ENCODE measurements at places on chromosomes 2 and 18. TPM values are rescaled to one million over a fixed set of nuclear protein-coding genes. Genes with fewer than 3 reads are reported as not detected.

GAREM2 gene
- polyA plus RNA-seq: 9.0 TPM

DNA sequence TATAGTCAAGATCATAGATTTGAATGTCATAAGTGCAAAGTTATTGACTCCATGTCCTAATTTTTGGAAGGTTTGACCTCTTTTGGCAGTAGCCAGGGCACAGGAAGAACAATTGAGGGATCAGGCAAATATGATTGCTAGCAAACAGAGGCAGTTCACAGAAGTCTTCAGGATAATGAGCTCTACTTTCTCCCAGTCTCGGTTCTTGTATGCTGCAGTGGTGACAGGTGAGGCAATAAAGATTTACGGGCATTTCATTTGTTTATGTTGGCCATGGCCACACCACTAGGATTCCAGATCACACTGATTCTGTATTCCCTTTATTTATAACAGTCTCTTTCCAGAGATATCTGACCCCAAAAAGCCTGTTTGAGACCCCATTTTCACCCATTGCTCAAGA lies 137.5 kb downstream of the UBR3 start:
- no peak for DNase-seq

C2orf92 gene
- 25.6 TPM for polyA plus RNA-seq

DNA sequence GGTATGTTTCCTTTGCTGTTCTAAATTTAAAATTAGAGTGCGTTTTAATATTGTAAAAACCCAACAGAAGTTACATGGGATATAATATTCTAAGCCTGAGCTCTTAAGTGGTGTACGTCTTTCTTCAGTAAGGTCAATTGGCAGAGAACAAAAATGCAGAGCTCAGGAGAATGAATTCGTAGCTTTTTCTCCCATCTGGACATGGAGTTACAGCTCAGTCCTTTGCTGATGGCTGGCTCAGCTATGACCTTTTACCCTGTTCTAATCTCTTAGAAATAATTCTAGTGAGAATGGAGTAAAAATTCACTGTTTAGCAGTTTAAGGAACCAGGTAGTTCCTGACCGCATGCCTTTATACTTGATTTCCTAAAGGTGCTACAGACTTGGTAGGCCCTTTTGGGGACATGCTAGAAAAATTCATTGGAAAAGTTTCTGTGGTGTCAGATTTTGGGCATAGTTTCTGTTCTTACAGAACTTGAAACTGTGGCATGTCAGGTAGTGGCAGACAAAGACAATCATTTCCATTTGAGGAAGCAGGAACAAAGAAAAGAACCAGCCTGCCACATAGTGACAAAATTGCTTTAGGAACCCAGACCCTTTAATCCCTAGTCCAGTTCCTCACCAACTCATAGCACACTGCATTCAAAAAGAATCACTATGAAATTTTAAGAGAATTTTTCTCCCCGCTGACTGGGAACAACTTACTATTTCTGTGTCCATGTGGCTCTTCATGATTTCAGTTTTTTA lies 566.8 kb upstream of the ZNF804A start:
- no peak for DNase-seq

DNA sequence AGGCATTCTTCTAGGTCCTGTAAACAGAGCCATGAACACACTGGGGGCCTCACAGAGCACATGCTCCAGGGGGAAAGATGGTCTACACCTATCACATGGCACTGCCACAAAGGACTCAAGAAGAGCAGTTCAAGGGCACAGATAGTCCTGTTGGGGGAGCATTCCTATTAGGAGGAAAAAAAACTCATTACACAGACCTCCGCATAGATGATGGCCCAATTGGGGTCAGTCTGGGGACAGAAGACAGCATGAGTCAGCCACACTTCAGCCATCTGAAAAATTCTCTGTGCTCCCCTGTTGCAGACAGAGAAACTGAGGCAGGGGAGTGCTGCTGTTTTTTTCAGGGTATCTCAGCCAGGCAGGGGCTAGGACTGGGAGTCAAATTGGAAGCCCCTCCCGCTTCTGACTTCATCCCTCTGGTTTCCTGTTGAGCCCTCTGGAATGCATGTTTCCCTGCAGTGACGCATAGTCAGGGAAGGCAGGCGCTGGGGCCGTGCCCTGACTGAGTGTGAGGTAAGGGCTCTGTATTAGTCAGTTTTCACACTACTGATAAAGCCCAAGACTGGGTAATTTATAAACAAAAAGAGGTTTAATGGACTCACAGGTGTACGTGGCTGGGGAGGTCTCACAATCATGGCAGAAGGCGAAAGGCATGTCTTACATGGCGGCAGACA lies 67.9 kb downstream of the RHOB start:
- DNase-seq: no peak

- no peak for DNase-seq
Observed at GRCh38 chr18:76970770-76971559, 148.6 kb downstream of the ZNF236 start.

TEX44 gene
- not detected for polyA plus RNA-seq

DNA sequence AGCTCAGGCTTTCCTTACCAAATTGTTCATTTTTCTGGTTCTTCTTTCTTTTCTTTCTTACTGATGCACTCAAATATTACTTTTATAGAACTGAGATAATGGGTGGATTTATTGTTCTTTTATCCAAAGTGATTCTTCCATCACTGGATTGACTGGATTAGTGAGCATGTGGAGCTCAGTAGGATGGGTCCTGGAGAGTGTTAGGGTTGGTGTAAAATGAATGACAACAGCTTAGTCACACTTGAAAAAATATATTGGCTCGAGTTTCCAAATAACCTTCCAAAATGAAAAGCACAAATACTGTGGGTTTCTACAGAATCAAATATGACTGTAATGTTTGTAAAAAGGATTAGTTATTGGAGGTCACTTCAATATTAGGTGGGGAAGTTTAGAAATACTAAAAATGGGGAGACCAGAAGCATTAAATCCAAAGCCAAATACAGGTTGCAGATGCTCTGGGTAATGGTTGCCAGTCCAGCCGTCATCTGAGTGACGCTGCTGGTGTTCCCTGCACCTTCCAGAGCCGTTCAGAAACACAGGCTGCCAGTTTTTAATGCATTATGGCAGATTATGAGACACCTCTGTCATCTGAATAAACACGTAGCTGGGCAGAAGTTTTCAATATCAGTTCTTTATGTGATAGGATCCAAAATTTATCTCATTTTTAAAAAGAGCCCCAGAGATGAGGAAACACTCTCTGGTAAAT lies 294.8 kb upstream of the NRP2 start:
- no peak for DNase-seq

DNA sequence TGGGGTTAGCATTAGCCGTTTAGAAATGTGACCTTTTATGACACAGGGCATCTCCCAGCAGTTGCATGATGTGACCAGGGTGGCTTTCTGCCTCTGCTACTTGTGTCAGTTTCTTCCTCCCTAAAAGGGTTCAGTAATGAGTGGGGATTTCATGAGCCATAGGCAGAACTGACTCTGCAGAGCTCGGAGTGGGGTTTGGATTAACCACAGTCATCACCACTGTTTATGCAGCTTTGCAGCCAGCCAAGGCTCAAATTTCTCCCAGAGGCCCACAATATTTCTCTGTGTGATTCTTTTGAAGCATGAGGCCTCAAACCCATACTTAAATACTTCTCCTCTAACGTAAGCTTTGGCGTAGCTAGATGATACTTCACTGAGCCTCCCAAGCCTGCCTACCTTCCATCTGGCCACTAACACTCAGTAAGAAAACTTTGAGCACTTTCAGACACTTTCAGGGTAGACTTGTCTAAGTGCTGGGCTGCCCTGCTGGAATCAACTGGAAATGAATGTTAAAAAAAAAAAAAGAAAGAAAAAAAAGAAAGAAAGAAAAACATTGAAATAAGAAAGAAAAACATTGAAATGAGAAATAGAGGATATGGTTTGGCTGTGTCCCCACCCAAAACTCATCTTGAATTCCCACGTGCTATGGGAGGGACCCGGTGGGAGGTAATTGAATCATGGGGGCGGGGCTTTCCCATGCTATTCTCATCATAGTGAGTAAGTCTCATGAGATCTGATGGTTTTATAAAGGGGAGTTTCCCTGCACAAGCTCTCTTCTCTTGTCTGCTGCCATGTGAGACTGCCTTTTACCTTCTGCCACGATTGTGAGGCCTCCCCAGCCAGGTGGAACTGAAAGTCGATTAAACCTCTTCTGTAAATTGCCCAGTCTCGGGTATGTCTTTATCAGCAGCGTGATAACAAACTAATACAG lies 11.5 kb upstream of the LAPTM4A start:
- no peak for DNase-seq

PTMA gene
- polyA plus RNA-seq: 2,285 TPM

DNA sequence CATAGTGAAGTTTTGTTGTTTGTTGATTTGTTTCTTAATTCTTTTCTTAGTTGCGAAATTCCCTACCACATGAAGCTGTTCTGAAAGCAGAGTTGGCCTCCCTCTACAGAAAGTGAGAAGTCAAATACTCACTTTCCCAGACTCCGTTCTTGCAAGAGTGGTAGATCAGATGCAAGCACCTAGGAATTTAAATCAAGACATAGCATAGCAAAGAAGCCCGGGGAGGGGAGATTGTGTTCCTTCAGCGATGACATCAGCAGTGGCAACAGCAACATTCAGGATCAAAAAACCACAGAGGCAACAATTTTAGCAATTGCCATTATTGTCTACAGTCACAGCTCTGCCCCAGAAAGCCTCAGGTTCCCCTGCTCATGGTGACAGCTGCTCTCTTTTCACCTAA lies 580.0 kb downstream of the RNF144A start:
- no peak for DNase-seq

- no peak for DNase-seq
Observed at GRCh38 chr2:162028511-162028910, 45.5 kb downstream of the DPP4 start.

- no peak for DNase-seq
Observed at GRCh38 chr2:10773821-10774341, 38.7 kb downstream of the PDIA6 start.

IGFBP5 gene
- polyA plus RNA-seq: 464 TPM
